LHCN-M2 (cell line): ENCODE measurements at places on chromosomes 12 and 14. TPM values are rescaled to one million over a fixed set of nuclear protein-coding genes. Genes with fewer than 3 reads are reported as not detected.

The FOXN4 gene
- not detected in 2 replicates for total RNA-seq

The CPNE6 gene
- not detected in 2 replicates for total RNA-seq

The AICDA gene
- total RNA-seq = not detected in 2 replicates

The CMTM5 gene
- not detected in 2 replicates for total RNA-seq

The TAS2R19 gene
- 0.75 and 1.9 TPM in 2 replicates for total RNA-seq

The GSG1 gene
- 6.7 and 9.0 TPM in 2 replicates for total RNA-seq

The STON2 gene
- total RNA-seq = 36.2 and 44.5 TPM in 2 replicates

The HRK gene
- total RNA-seq = not detected in 2 replicates

The HNRNPC gene
- total RNA-seq = 877 and 1,010 TPM in 2 replicates

The BIN2 gene
- total RNA-seq = not detected in 2 replicates

The TAS2R14 gene
- total RNA-seq = 1.7 and 1.8 TPM in 2 replicates

The SAMD15 gene
- 1.7 and 5.0 TPM in 2 replicates for total RNA-seq

The CARMIL3 gene
- under 0.01 TPM in 1 of 2 replicates, not detected in the other for total RNA-seq

The ERBB3 gene
- total RNA-seq = 1.7 TPM in 1 of 2 replicates, not detected in the other

The MGST1 gene
- 78.8 and 84.2 TPM in 2 replicates for total RNA-seq

GRCh38 chr14:20331053-20331613 is 1.9 kb downstream of the CCNB1IP1 start:
- no peak for DNase-seq

DNA sequence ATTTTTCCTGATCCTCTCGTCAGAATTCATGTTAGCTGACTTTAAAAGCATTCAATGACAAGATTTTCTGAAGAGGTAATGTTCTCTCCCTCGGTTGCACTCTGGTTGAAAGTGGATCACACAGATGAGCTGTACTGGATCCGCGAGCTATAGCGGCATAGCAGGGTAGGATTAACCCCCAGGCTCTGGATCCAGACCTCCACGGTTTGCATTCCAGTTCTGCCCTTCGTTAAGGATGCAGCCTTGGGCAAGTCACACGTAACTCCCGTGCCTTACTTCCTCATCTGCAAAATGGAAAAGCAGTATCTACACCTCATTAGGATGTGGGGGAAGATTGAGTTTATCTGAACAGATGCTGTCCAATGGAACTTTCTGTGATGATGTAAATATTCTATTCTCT is 13.8 kb downstream of the CCDC92 start:
- no peak for DNase-seq

- DNase-seq = no peak
Measured at GRCh38 chr12:52600475-52600874, 788 bp downstream of the KRT72 start.

DNA sequence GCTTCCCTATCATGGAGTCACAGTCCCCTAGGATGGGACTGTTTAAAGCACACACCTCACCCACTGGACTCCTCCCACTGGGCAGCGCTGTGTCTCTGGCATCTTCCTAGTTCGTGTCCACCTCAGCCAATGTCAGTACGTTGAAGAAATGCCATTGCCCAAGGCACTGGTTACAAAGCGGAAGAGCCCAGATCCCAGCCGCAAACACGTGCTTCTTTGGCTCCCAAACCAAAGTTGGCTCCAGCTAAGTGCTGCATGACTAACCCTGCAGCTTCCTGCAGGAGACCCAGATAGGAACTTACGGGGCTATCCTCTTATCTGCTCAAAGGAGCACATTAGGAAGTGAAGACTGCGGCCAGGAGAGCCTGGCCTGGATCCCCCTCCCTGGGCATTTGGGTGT is 9.3 kb downstream of the SYNE3 start:
- DNase-seq = peak; percentile 94

DNA sequence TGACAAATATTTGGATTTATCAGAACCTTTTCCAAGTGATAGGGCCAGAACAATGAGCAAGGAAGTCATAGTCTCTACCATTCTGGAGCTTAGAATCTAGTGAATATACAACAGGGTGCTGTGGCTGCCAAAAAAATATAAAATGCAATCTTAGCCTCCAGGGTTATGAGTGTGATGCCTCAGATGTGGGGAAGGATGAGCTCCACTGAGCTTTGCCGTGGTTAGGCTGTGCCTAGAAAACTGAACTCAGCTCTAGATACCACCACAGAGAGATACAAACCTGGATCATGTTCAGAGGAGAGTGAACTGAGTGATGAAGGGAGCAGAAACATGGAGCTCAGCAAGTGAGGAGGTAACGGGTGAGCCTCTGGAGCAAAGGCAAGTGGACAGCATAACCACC is 138.1 kb upstream of the HIF1A start:
- DNase-seq = no peak

DNA sequence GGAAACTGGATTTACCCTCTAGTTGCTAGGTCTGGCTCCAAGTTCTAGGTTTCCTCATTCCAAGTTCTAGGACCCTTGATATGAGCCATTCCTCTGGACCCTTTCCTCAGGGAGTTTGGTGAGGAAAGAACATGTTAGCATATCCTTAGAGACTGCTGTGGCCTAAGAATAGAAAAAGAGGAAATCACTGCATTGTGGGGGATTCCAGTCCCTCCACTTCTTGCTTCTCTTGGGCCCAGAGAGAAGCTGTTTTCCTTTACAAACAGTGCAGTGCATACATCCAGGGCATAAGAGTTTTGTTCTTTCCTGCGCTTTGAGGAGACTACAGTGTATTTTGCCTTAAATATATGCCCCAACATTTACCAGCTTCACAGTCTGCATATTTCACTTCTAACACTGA is 59.0 kb downstream of the LLPH start:
- DNase-seq = no peak

DNA sequence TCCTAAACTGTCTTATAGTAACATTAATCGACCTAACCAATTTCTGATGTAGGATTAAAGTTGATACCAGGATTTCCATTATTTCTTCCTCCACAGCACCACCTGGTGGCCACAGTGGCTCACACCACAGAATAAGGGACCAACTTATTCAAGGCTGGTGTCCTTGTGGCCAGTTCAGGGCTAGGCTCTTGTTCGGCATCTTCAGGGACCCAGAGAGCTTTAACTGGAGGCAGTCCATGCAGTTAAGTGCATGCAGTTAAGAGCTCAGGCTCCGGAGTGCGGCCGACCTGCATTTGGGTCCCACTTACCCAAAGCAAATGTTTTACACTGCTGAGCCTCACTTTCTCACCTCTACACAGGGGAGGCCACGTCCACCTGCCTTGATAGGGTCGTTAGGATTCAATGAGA is 42.0 kb upstream of the GPR68 start:
- peak; percentile 60 for DNase-seq

DNA sequence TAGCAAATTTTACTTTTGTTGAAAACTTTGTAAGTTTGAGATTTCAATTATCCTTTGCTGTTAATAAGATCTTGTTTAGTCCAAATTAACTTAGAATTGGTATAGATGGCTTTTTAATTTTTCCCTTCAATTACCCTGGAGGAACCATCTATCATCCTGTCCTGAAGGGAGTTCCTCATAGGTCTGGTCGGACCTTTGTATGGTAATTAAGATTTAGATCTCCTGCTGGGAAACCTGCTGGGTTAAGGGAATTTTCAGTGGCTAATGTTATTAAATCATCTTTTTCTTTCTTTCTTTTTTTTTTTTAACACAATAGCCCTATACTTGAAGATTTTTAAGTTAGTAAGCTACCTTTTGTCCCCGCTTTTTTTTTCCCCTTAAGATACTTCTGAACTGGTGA is 63.0 kb upstream of the PRMT8 start:
- no peak for DNase-seq

GRCh38 chr12:124995200-124995961 is 1.9 kb downstream of the BRI3BP start:
- no peak for DNase-seq

DNA sequence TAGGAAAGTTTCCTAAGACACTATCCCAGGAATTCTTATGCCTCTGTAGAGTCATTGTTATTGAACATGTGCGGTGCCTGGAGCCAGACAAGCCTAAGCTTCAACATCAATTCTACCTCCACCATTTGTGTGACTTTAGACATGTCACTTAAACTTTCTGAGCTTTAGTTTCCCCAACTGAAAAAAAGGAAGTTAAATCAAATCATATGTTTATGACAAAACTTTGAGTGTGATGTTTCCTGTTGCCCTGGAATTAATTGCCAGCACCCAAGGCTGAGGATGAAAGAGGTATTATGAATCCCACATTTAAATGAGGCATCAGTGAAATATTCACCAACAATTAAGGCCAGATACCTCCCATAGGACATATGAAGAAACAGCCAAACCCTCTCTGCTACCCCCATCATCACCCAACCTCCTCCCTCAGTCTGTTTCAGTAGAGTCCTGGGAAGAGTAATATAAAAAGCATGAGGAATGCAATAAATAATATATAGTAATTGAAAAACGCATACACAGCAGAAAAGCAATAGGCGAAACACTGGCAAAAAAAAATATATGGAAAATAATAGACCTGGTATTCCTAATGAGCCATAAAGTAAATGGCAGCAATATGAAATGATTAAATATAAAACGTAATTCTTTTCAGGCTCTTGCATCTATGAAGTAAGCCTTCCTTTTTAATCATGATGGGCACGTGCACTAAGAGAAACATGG is 182.0 kb upstream of the DCN start:
- no peak for DNase-seq

DNA sequence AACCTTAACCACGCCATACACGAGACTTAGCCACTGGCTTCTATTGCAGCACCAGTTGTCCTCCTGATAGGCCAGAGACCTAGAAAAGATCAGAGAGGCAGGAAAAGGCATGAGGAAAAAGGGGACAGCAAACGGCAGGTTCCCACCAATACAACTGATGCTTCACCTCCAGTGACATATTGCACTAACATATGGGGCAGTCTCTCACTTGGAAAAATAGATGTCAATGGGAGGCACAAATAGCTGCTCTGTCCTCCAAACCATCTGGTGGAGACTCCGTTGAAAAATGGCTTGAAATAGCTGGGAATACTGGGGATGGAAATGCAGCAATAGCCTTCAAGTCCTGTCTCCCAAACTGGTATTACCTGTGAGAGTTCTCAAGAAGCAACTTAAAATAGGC is 20.3 kb downstream of the SLC8A3 start:
- DNase-seq = no peak

- DNase-seq = peak; percentile 60
Measured at GRCh38 chr14:69315301-69315700, 55.3 kb downstream of the GALNT16 start.

GRCh38 chr12:84874825-84875139 is 37.8 kb downstream of the SLC6A15 start:
- DNase-seq = no peak

DNA sequence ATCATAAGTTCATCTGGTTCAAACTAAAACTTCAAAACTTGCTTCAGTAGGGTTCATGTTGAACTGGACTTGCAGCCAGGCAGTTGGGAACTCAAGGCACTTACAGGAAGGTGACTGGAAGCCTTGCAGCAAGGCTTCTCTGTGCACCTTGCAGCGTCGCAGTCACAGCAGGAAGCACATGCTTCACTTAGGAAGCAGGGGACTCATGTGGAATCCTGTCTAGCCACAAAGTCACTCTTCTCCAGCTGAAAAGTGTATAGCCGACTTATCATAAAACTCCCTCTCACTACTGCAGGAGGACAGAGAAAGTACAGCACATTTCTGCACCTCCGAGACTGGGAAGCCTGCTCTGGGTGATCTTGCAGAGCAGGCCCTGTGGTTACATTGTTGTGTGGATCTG is 114.0 kb upstream of the PRB2 start:
- no peak for DNase-seq

- no peak for DNase-seq
Measured at GRCh38 chr14:21118933-21119332, 18.1 kb downstream of the TMEM253 start.

GRCh38 chr14:68577802-68578541 is 214.9 kb downstream of the ZFP36L1 start:
- DNase-seq = peak; percentile 98

GRCh38 chr12:33587354-33587753 is 147.7 kb upstream of the SYT10 start:
- peak; percentile 92 for DNase-seq

DNA sequence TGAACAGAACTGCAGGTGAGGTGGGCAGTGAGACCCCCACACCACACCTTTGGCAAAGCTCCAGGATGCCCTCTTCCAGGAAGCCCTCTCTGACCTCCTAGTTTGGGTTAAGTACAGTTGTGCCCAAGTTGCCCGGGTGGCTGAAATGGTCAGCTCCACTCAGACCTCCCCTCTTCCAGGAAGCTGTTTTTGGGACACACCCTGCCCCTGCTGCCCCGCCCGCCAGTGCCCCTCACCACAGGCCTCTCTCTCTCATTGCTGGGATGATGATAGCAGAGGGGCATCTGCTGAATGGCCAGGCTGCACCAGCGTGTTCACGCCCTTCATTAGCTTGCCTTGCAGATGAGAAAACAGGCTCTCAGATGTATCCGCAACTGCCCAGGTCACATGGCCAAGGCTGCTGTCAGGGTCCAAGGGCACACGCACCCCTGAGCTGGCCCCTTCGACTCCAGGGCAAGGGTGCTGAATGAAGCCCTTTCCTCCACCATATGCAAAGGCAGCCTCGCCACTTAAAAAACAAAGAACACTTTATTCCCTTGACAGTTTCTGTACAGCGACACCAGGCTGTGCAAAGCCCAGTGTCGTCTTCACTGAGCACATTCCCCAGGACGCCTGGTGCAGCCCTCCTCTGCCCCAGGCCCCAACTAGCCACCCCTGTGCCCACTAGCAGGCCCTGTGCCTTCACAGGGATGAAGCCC is 15.5 kb downstream of the SLC25A29 start:
- DNase-seq = no peak

GRCh38 chr14:65792208-65792905 is 379.8 kb downstream of the FUT8 start:
- peak; percentile 22 for DNase-seq

DNA sequence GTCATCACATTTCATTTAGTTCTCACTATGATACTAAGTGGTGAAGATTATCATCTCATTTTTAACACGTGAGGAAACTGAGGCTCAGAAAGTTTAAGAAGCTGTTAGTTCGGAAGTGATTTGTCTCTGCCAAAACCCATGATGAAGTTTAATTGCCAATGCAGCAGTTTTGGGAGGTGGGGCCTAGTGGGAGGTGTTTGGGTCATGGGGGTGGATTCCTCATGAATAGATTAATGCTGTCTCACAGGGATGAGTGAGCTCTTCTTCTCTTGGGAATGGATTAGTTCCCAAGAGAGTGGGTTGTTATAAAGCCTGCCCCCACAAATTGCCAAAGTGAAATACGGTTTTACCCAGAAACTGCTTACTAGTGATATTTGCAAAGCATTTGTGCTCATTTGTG is 91.5 kb upstream of the IGF1 start:
- DNase-seq = no peak
